ENCODE measurements at places on chromosomes 3 and 15.

GRCh38 chr3:145531548-145531947 is 629.4 kb downstream of the PLOD2 start:
- no peak for DNase-seq

DNA sequence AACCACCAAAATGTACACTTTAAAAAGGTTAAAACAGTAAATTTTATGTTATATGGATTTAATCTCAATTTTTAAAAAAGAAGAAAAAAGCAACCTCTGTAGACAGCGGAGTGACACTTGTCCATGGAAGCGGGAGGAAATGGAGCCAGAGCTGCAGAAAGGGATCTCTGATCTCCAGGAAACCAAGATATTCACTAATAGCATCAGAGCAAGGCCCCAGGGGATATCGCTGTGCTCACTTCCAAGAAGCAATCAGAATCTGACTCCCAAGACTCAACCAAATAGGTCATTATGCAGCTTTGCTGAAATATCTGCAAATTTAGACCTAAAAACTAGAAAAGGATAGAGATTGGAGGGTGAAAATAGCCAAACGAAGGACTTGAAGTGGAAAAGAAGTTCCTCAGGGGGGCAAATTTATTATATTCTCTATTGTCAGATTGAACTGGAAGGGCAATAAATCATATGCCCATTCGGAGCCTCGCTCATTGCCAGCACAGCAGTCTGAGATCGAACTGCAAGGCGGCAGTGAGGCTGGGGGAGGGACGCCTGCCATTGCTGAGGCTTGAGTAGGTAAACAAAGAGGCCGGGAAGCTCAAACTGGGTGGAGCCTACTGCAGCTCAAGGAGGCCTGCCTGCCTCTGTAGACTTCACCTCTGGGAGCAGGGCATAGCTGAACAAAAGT is 62.0 kb upstream of the ATP2C1 start:
- no peak for DNase-seq

- DNase-seq = no peak
Measured at GRCh38 chr3:185216607-185216958, 37.3 kb downstream of the EHHADH start.

GRCh38 chr15:48374472-48374871 is 43.2 kb downstream of the DUT start:
- DNase-seq = no peak

DNA sequence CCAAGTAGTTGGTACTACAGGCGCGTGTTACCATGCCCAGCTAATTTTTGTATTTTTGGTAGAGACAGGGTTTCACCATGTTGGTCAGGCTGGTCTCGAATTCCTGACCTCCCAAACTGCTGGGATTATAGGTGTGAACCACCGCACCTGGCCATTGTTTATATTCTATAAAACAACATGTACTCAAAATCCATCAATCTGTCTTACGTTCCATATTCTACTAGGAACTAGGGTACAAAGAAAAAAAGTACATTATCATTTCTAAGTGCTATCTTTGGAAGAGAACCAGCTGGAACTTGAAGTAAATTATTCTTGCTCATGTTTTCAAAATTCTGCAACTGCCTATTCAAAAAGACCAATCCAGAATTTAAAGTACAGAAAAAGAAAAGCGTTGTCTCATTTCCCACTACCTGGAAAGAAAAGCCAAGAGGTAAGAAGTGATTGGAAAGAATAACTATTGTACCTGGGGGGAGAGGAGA is 15.2 kb downstream of the SPPL2A start:
- no peak for DNase-seq

GRCh38 chr3:56693750-56694149 is 10.7 kb upstream of the TASOR start:
- DNase-seq = no peak

- no peak for DNase-seq
Measured at GRCh38 chr15:34812369-34812768, 17.0 kb upstream of the ACTC1 start.

DNA sequence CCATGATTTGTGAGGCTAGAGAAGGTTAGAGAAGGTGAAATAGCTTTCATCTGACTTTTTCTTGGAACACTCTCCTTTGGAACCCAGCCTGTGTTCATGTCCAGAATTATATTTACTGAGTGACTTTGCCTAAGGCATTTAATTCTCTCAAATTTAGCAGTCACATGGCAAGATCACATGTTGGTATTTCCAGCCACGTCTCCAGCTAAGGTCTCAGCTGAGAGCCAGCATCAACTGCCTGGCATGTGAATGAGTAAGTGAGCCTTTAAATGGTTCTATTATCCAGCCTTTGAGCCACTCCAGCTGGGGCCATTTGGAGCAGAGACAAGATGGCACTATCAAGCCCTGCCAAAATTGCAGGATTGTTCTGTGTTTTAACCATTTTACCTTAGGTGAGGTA is 130.2 kb upstream of the SGO1 start:
- DNase-seq = no peak

- no peak for DNase-seq
Measured at GRCh38 chr15:60803059-60803458, 324.1 kb upstream of the ICE2 start.

- DNase-seq = no peak
Measured at GRCh38 chr3:24679429-24679828, 184.8 kb upstream of the THRB start.

DNA sequence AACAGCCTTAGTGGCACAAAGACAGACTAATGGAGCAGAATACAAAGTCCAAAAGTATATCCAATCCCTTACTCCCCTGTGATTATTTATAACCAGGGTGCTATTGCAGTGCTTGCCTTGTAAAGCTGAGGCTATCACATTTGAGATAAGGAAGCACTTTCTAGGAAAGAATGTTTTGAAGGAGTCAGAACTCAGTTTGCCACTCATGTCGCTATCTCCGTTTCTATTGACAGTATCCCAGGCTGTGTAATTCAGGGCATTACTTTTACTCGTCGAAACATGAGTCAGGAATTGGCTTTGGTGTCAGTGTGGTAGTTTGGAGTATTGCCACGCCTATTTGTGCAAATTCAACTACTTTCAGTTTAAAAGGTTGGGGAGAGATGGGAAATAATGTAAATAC is 78.4 kb downstream of the FBXL2 start:
- no peak for DNase-seq

DNA sequence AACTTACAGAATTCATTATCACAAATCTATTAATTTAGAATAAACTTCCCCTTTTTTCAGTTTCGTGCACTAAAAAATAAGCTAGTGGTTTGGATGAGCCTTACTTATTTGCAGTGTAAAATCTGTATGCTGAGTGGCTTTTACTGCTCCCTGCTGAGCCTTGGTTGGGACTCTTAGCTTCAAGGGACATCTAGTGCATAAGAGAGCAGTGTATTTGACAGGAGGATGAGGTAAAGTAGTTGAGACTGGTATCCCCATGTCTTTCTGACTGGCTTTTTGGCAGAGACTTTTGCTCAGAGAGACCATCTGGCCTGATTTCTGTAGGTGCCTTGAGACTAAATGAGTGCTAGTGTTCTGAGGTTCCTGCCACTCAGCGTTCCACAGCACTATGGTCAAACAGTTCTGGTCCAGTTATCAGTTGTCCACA is 11.8 kb downstream of the CAPN7 start:
- DNase-seq = no peak

DNA sequence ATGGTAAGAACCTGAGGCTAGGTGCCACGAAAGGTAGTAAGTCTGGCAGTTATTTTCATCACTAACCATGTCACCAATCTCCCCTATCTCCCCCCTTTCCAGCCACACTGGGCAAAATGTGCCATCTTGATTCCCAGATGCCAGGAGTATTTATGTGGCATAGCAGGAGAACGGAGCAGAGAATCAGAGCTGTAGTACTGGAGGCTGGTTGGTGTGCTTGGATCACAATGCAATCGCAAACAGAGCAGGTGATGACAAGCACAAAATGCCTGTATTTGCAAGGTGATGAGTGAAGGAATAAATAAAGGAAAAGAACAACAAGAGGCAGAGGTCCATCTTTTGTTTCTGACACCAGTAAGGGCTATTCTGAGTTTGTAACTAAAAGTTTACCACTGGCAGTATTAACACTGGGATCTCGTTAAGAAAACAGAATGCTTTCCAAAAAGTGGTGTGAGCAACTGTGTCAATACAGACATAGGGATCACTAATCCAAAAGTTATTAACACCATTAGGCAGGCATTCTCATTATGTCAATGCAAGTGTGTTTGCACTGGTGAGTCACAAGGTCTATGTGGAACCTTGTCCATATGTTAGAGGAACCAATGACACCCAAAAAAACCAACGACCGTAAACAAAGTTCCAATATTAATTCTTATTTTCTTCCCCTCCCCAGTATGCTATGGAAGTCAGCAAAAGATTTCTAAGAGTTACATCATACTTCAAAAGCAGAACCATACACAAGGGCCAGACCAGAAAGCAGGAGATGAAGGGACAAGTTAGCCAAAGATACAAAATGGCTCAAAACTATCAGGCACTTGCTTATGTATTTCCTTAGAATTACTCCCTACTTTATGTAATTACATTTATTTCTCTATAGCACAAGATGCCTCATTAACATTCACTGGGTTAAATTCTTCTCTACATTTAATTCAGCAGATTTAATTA is 556.6 kb downstream of the FOXP1 start:
- no peak for DNase-seq

Measured in smooth muscle cell of the brain vasculature (primary cell).